RWPE1 (cell line): ENCODE measurements at places on chromosomes 5 and 9.

- no peak for DNase-seq
These were observed 42.8 kb upstream of the ZSWIM6 start for GRCh38 chr5:61289241-61289640.

DNA sequence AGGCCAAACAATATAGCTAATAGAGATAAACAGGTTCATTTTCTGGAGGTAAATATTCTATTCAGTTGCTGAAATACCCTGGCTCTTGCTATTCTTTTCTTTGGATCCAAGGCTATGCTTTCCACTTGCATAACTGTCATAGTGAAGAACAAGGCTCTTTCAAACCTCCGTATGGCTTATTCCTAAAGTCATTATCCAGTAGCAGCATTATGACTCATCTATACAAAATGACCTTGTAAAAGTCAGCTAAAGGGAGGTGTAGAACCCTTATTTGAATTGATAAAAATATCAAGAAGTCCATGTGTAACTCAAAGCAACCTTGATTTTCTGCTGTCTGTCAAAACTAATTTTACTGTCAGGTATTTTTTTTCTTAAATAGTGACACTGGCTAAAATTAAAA is 447.8 kb downstream of the PLK2 start:
- no peak for DNase-seq

- DNase-seq: no peak
These were observed 1953.1 kb upstream of the CDH6 start for GRCh38 chr5:29240379-29240778.

GRCh38 chr5:34533582-34534522 is 122.3 kb upstream of the RAI14 start:
- DNase-seq: no peak

DNA sequence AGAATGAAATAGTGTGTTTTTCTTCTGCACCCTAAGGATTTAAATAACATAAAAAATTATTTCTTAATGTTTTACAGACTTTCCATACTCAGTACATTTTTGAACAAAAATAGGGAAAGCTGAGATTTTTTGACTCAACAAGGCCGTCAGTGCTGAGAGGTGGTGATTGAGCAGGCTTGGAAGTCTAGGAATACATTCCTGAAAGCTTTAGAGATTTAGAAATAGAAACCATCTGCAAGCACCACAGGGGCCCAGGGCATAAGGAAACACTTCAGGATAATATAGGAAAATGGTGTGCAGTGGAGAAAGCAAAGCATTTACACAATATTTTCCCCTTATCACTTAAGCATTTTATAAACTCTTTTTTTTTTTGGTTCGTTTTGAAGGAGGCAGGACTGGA is 5.2 kb downstream of the BASP1 start:
- no peak for DNase-seq

GRCh38 chr5:96783326-96783725 is 24.4 kb downstream of the ERAP1 start:
- DNase-seq: no peak

DNA sequence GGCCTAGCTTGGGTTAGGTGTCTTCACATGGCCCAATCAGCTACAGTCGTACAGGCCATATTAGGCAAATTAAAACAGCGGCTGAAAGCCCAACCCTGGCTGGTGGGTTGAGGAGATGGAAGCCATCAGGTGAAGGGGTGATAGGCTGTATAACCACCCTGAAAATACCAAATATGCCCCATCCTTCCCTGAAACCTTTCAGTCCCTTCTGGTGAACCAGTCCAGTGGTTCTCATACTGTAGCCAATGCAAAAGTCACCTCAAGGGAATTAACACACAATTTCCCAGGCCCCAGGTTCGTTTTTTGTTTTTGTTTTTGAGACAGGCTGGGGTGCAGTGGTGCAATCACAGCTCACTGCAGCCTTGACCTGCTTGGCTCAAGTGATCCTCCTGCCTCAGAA is 19.8 kb upstream of the KCNV2 start:
- DNase-seq: no peak

DNA sequence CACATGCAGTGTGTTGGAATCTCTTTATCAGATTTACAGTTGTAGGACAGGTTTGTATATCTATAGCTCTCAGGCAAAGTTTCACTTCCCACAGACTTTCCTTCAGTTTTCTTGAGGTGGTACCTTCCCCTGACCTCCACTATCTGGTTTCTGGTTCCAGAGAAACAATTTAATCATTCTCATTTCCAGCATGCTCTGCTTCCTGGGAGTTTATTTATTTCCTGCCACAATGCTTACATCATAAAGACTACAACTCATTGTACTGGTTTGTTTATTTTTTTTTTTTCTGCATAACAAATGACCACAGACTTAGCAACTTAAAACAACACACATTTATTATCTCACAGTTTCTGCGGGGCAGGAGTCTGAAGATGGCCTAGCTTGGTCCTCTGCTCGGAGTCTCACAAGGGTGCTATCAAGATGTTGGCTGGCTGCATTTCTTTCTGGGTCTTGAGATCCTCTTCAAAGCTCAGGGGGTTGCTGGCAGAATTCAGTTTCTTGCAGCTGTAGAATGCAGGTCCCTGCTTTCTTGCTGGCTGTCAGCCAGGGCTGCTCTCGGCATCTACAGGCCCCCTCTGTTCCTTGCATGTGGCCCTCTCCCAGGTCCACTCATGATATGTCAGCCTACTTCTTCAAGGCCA is 247.7 kb downstream of the ENC1 start:
- DNase-seq: no peak

DNA sequence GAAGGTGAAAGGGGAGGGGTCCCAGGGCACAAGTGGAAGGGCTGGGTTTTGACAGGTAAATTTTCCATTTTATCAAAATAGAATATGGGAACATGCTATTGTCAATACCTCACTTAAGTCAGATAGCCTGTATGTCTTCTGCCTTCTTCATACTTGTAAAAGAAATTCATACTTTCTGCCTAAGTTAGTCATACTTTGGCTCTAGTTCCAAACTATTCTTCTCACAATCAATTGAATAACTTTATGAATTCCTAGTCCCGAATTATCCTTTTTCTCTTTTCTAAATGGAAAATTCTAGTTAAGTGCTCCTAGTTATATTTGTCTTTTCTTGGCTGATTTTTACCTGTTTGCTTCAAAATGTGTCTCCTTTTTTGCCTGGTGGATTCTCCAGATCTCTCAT is 271.4 kb downstream of the CSNK1G3 start:
- no peak for DNase-seq

- DNase-seq: no peak
These were observed 88.9 kb downstream of the DMAC1 start for GRCh38 chr9:7710686-7711085.

- DNase-seq: peak; percentile 84
These were observed at the start of gene CAPSL for GRCh38 chr5:35938568-35939227. Gene CAPSL, minus strand, starts transcription at chr5:35938622. Its CDS starts 17,502 bp downstream, at chr5:35921120.

GRCh38 chr5:108578791-108579190 is 168.9 kb upstream of the FER start:
- no peak for DNase-seq

DNA sequence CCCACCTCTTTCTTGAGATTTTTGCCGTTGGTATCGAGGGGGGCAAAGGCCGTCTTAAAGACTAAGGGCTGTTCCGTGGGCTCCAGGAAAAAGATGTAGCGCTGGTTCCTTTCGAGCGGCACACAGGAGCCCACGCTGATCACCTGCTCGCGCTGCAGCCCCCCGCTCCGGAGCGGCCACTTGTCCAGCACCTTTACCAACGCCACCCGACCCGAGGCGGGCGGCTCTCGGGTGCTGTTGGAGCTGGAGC is 781 bp downstream of the NRG2 start:
- DNase-seq: no peak

DNA sequence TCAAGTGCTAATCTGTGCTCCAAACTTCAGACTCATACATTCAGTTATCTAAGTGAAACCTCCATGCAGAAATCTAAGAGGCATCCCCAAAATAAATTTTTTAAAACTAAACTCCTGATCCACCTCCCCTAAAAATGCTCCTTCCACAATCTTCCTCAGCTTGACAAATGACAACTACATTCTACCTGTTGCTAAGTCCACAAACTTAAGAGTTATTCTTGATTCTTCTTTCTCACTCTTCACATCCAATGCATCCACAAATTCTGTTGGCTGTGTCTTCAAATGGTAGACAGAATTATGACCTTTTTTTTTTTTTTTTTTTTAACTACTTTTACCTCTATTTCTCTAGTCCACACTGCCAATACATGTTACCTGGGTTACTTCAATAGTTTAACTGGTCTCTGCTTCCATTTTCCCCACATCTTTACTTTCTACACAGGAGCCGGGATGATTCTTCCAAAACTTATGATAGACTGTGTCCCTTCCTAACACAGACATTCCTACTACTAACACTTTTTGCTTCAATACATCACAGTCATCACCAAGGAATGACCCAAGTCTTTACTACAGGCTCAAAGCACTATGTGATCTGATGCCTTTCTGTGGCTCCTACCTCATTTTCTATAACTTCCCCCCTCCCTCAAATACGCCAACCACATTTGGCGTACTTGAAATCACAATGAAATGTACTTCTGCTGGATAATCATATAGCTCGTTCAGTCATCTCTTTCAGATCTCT is 143.6 kb downstream of the PDE4D start:
- DNase-seq: no peak

GRCh38 chr5:135913713-135914626 is 18.3 kb upstream of the IL9 start:
- DNase-seq: no peak

- DNase-seq: no peak
These were observed 197.5 kb downstream of the KIAA0825 start for GRCh38 chr5:94420885-94421284.

- no peak for DNase-seq
These were observed 27.9 kb upstream of the LPCAT1 start for GRCh38 chr5:1551426-1552301.

DNA sequence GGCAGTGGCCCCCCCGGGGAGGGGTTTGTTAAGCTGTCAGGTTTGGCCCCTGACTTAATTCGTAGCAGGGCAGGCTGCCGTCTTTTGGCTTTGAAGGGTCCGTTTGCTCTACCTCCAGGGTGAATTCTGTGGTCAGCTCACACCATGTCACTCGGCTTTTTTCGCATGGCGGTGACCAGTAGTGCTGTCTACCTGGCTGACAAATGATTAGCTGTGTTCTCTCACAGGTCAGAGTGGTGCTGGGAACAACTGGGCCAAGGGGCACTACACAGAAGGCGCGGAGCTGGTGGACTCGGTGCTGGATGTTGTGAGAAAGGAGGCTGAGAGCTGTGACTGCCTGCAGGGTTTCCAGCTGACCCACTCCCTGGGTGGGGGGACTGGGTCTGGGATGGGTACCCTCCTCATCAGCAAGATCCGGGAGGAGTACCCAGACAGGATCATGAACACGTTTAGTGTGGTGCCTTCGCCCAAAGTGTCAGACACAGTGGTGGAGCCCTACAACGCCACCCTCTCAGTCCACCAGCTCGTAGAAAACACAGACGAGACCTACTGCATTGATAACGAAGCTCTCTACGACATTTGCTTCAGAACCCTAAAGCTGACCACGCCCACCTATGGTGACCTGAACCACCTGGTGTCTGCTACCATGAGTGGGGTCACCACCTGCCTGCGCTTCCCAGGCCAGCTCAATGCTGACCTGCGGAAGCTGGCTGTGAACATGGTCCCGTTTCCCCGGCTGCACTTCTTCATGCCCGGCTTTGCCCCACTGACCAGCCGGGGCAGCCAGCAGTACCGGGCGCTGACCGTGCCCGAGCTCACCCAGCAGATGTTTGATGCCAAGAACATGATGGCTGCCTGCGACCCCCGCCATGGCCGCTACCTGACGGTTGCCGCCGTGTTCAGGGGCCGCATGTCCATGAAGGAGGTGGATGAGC is 1.4 kb downstream of the TUBB4B start:
- DNase-seq: no peak

GRCh38 chr9:38705917-38706316 is 14.0 kb downstream of the FAM240B start:
- no peak for DNase-seq

GRCh38 chr5:67808340-67808739 is 407.2 kb upstream of the PIK3R1 start:
- no peak for DNase-seq

- DNase-seq: no peak
These were observed 69.7 kb downstream of the GRAMD2B start for GRCh38 chr5:126492939-126493338.

DNA sequence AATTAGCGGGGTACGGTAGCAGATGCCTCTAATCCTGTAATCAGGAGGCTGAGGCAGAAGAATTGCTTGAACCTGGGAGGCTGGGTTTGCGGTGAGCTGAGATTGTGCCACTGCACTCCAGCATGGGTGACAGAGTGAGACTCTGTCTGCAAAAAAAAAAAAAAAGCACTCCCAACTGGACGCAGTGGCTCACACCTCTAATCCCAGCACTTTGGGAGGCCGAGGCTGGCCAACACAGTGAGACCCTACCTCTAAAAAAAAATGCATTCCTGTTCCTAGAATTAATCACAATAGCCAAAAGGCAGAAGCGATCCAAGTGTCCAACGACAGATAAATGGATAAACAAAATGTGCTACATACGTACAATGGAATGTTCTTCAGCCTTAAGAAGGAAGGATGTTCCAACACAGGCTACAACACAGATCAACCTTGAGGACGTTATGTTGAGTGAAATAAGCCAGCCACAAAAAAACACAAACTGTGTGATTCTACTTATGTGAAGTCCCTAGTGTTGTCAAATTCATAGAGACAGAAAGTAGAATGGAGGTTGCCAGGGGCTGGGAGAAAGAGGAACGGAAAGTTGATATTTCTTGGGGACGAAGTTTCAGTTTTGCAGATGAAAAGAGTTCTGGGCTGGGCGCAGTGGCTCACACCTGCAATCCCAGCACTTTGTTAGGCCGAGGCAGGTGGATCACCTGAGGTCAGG is 13.8 kb downstream of the FAM78A start:
- no peak for DNase-seq

DNA sequence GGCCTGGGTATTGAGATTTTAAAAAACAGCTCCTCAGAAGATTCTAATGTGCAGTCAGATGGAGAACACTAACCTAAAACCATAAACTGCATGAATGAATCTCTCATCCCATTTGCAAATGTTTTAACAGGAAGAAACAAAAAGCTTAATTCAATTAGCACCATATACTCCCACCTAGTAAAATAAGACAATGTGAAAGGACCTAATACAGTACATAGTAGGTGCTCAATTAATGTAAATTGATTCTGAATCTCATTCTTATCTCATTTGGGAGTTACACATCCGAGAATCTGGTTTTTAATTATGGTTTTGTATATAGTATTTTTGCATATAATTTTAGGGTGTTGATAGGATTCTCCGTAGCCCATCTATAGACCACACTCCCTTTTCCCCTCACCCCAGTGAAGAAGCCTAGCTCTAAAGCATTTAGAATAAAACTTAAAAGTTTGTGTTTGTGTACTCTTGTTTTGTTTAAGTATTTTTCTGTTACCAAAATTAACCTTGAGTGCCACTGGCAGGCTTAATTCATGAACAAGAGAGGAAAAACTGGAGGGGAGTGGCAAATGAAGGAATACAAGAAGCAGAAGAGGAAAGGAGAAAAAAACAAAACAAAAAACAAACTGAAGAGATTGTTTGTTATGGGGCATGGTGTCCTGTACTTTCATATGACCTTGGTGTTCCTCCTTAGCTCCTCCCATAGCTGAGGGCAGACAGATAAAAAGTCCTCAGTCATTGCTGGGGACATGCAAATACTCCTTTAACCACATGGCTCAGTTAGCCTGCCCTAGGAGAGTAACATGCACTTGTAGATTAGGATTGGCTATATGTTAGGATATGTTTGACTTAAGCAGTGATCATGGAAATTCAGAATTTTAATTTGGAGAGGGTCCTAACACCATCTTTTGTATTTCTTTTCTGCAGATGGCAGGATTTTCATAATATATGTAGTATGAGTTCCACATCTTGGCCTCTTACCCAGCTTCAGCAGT is 1.2 kb downstream of the RNF14 start:
- DNase-seq: no peak

- DNase-seq: no peak
These were observed 83.7 kb upstream of the CLINT1 start for GRCh38 chr5:157942595-157942994.

- DNase-seq: no peak
These were observed at the start of gene FGF10 for GRCh38 chr5:44389090-44389822. Gene FGF10, minus strand, starts transcription at chr5:44389420. Its CDS starts 738 bp downstream, at chr5:44388682.
